T47D (cell line): ENCODE measurements at places on chromosomes 6 and 20.

GRCh38 chr6:104409913-104410312 is 449.8 kb downstream of the HACE1 start:
- no peak for DNase-seq

GRCh38 chr6:160249671-160250070 is 8.9 kb downstream of the SLC22A2 start:
- DNase-seq: no peak

DNA sequence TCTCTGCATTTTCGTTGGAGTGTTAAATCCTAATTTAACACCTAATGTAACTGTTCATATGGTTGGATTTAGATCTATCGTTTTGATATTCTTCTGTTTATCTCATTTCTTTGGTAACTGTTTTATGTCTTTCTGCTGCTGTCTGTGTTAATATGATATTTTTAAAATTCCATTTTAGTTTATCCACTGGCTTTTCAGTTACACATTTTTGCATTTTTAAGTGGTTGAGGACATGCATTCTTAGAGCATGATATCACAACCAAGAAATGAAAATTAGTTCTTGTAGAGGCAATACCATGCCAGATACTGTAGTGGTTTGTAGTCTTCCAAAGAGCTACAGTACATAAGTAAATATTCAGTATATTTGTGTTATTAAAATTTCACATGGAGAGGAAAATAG is 58.6 kb downstream of the LIN28B start:
- DNase-seq: no peak

GRCh38 chr6:170295510-170296422 is 4.9 kb upstream of the DLL1 start:
- DNase-seq: no peak

- DNase-seq: no peak
Observed at GRCh38 chr20:61560361-61560853, 308.3 kb downstream of the CDH4 start.

DNA sequence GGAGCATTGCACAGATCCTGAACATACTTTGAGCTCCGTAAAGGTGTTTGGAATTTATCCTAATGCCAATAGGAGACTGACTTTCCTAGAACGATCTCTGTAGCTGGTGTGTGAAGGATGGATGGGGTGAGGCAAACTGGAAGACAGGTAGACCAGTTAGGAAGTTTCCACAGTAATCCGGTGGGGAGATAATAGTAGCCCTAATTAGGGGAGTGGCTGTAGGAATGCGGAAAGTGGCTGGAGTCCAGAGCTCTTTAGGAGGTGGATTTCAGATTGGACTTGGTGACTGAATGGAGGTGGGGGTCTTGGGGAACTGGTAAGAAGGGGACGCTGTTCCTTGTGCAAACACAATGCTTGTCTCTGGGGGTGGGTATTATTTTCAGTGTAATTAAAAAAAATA is 146.3 kb downstream of the SOX4 start:
- DNase-seq: peak; percentile 45

- no peak for DNase-seq
Observed at GRCh38 chr6:80477591-80477990, 371.1 kb downstream of the BCKDHB start.

GRCh38 chr6:150600010-150600300 is 270 bp downstream of the PLEKHG1 start:
- DNase-seq: no peak

- DNase-seq: no peak
Observed at GRCh38 chr6:7114744-7115458, 7.1 kb downstream of the RREB1 start.

GRCh38 chr20:19697415-19697814 is 60.6 kb upstream of the RIN2 start:
- no peak for DNase-seq

- DNase-seq: no peak
Observed at GRCh38 chr20:22663528-22664025, 79.2 kb upstream of the FOXA2 start.

DNA sequence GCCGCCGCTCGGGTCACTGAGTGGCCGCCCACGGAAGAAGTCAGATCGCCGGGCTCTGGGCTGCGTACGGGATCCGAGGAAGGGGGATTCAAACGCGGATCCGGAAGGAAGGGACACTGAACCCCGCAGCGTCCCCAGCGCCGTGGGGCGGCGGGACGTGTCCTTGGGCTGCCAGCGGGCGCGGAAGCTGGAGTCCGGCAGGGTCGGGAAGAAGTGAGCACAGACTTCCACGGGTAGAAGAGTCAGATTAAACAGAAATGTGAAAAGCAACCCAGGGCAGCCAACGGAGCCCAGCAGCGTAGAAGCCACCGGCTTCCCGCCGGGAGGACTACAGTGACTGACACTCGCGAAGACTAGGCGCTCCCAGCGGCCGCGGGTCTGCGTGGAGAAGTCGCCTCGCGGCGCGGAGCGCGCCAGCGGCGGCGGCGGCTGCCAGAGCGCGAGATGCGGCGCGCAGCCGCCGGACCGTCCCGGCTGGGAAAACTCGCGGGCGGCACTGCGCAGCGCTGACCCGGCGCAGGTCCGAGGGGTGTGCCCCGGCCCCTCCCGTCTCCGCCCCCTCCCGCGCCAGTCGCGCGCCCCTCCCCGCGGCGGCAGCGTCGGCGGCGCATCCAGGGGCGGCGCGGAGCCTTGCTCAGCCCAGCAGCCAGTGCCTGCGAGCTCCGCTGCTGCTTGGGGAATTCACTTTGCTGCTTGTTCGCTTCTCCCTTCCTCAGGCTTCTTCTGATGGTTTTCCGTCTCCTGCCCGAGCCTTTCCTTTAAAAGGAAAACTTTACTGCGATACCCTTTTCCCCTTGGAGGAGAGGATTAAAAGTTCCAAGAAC is at the start of gene SAMD5:
Gene SAMD5 (plus strand): TSS at position 649 of the 824 bp plus-strand sequence. CDS start 239 bp downstream, outside the sequence.
- no peak for DNase-seq

GRCh38 chr20:58498470-58499068 is 16.6 kb downstream of the APCDD1L start:
- no peak for DNase-seq

DNA sequence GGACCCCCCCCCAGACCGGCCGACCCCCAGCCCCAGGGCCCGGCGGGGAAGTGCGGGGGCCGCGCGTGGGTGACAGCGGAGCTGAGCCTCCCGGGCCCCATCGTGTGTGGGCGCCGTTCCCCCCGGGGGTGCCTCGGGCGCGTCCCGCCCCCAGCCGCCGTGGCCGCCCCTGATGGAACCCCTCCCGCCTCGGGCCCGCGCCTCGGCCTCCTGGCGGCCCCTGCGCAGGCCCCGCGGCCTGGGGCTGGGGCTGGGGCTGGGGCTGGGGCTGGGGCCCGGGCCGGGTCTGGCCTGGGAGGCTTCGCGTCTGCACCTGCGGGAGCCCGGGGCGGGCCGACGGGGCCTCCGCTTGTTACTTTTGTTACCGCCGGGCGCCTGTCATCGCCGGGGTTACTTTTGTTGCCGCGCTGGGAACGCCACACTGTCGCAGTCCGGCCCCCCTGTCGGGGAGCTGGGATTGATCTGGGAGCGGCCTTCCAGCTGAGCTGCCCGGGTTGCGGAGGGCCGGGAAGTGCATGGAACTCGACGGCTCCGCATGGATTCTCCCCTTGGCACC is 598 bp downstream of the OGFR start:
- DNase-seq: no peak
